RPMI8226 (cell line): ENCODE measurements at places on chromosomes 7 and 10.
A peak's percentile ranks its signal among the peaks of the same experiment; 100 is the strongest.

- DNase-seq: no peak
These were observed 31.6 kb downstream of the IKZF1 start for GRCh38 chr7:50335795-50336754.

DNA sequence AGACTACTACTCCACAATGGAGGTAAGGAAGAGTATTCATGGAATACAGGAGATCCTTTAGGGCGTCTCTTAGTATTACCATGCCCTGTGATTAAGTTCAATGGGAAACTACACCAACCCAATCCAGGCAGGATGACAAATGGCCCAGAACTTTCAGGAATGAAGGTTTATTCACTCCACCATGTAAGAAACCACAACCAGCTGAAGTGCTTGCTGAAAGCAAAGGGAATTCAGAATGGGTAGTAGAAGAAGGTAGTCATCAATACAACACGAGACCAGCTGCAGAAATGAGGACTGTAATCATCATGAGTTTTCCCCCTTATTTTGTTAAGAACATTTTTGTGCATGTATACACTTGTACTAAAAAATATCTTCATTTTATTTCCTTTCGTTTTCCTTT is 76.6 kb downstream of the GPR37 start:
- no peak for DNase-seq

GRCh38 chr7:137395420-137395819 is 51.9 kb upstream of the PTN start:
- DNase-seq: no peak

- DNase-seq: no peak
These were observed 85.0 kb downstream of the MPP7 start for GRCh38 chr10:28217848-28218247.

- no peak for DNase-seq
These were observed 6.5 kb downstream of the TSPAN15 start for GRCh38 chr10:69457771-69458237.

- DNase-seq: no peak
These were observed 21.4 kb upstream of the SMC3 start for GRCh38 chr10:110546077-110546476.

DNA sequence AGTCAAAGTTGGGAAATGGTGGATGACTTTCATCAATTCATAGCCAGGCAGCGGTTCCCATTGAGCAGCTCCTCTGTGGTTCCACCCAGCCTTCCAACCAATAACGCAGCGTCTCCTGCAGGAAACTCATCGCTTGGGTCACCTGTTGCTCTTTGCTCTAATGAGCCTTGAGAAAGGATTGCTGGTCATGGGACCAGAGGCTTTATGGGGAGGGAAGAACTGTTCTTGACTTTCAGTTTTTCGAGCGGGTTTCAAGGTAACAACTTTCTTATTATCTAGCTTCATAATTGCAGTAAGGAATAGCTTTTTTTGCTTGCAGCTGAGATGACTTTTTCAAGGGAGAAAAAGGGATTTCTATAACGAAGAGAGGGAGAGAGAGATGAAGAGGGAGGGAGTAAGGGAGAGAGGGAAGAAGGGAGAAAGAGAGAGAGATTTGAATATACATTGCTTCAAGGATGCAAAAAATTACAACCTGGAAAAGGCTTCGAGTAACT is 405 bp upstream of the ENTPD1 start:
- no peak for DNase-seq

DNA sequence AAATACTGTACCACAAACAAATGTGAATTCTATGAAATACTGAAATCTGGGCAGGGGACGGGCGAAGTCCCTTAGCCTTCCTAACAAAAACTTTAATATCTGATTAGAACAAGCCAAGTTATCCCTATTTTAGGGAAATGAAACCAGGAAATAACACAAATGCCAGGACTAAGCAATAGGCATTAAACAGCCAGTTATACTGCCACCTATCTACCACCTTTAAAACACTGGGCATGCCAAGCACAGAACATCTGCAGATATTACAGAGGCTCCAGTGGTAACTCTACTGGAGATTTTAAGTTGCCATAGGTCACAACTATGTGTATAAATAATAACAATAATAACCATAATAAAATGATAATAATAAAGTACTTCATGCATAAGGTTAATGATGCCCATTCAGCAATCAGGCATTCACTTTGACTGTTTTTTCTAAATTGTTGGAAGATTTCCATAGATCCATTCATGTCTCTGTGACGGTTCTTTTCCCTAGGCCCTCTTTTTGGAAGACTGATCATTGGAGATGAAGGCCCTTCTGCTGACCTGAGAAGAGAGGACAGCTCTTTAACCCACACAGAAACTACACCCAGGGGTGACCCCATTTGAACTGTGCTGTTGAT is 195.7 kb downstream of the CACNA2D1 start:
- DNase-seq: peak; percentile 21

DNA sequence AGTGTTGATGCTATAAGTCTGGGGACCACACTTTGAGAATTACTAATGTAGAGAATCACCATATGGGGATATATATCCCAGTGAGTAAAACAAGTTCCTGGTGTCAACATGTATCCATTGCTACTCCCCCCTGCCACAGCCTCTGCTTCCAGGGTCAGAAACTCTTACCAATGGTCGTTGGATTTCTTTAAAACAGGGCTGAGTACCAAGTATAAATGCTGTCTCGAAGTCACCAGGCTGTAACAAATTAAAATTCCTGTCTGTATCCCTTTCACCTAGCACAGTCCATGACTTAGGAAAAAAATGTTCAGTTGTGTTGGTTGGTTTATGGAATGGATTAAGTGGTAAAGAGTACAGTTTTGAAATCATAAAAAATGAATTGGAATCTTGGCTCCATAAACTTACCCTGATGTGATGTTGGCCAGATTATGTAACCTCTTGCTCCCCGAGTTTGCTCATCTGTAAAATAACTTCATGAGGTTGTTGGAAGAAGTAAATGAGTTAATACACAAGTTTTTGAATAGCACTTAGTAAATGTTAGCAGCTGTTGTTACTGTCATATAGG is 364.0 kb upstream of the LRGUK start:
- DNase-seq: no peak

DNA sequence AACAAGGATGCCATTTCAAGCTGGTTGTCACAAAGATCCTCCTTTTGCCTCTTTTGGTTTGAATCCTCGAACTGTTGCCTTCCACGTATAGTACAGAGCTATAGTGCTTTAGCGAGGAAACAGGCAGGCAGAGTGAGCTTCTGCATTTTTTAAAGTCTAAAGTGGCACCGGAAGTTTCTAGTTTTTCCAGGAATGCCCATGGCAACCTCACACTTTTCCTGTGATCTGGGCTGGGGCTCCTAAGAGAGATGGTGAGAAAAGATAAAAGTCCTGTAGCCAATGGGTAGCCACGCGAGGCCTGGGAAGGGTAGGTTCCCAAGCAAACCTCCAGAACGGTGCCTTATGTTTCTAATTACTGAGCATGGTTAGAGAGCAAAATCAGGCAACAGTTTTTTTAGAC is 76.7 kb downstream of the CALD1 start:
- no peak for DNase-seq
